ENCODE measurements at places on chromosomes 6 and 20.

- peak; percentile 65 for DNase-seq
Observed at GRCh38 chr20:33291830-33292355, 8.9 kb downstream of the BPIFB1 start.

DNA sequence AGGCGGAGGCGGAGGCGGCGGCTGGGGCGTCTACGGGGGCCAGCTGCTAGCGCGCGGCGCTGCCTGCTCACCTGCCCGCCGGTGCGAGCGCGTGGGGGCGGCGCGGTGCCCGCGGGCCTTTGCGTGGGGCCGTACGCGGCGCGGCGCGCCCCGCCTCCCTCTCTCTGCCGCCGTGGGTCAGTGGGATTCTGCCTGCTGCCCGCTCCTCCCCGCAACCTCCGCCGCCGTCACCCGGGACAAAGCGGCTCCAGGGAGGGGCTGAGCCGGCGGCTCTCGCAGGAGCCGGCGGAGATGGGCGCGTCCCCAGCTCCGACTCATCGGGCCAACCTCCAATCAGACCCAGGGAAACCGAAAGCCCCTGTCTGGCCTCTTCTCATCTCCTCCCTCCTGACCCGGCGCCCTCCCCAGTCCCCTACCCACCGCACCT lies at the start of gene RCAN2:
Gene RCAN2, minus strand, starts transcription at position 249 of the 427 bp plus-strand sequence.
- no peak for DNase-seq

- no peak for DNase-seq
Observed at GRCh38 chr20:47021850-47022249, 127.2 kb downstream of the EYA2 start.

DNA sequence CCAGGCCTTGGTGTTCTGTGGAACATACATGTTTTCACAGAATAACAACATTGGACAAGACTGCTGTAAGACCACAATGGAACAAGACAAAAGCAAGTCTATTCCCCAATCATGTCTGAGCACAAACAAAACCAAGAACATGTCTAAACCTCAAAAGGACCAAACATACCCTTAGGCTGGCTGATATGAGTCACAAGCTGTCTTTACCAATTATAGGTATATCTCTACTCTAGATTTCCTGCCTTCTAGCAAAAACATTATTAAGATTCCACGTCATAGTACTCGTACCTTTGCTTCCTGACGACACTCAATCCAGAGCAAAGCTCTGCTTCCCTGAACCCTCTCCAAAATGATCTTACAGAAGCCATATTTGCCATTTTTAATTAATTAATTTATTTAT lies 15.4 kb upstream of the L3MBTL1 start:
- no peak for DNase-seq

DNA sequence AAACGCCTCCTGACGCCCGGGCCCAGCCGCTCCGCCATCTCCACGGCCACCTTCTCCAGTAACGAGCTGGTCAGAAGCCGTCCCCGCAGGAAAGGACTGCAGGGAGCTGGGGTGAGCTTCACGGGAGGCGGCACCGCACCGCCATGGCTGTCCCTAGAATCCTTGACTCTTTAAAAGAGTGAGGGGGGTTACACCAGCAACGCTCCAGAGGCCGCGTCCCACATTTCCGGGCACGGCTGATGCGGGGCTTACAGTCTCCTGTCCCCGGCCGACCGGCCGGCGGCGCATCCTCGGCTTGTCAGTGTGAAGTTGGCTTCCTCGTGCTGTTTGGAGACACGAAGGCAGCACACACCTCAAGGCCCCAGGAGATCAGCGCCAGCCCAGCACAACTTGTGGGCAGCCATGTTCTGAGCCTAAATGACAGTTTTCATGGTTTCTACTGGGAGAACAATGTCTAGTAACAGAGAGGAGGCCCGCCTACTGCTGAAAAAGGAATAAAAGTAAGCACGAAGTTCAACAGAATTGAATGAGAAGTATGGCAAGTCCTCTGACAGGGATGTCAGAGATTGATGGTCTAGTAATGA lies 30.4 kb downstream of the SLC2A4RG start:
- no peak for DNase-seq

DNA sequence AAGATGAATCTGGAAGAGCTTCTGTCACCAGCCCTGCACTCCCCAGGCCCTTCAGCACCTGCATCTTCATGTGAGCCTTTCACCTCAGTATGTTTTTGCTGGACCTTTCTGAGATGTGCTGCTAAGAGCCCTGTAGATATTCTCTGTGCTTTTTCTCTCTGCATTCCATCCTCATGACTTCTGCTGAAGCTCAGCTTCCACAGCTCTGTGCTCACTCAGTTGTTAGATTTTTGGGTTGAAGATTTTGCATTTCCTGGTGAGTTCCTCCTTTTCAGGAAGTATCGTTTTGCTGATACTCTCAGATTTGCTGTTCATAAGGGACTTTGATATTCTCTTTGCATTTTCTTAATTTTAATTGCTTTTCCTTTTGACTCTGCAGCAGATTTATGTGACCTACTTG lies 18.3 kb downstream of the KIAA1586 start:
- no peak for DNase-seq

DNA sequence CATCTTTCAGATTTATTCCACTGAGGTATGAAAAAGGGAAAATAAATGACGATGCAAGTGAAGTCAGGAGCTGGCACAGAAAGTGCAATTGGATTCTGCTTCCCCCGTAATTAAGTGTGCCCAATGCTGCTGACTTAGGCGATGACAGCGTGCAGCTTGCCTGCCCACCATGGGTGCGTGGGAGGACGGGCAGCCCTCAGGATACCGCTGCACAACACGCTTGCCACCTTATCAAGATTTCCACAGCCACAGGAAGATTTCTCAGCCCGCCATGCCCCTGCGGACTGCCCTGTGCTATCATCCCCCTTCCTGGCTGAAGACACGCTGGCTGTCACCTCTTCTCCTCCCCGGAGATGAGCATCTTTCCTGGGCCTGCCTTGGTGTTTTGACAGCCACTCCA lies 103.3 kb upstream of the BACH2 start:
- DNase-seq = no peak

GRCh38 chr20:6657904-6658303 lies 109.6 kb upstream of the BMP2 start:
- no peak for DNase-seq

Measured in CD4-positive, alpha-beta T cell treated with Interleukin-10 for 1 hour (primary cell).